ENCODE measurements at places on chromosomes 5 and 9.

- ATAC-seq: no peak
Measured at GRCh38 chr5:30502277-30502676, 691.2 kb upstream of the CDH6 start.

DNA sequence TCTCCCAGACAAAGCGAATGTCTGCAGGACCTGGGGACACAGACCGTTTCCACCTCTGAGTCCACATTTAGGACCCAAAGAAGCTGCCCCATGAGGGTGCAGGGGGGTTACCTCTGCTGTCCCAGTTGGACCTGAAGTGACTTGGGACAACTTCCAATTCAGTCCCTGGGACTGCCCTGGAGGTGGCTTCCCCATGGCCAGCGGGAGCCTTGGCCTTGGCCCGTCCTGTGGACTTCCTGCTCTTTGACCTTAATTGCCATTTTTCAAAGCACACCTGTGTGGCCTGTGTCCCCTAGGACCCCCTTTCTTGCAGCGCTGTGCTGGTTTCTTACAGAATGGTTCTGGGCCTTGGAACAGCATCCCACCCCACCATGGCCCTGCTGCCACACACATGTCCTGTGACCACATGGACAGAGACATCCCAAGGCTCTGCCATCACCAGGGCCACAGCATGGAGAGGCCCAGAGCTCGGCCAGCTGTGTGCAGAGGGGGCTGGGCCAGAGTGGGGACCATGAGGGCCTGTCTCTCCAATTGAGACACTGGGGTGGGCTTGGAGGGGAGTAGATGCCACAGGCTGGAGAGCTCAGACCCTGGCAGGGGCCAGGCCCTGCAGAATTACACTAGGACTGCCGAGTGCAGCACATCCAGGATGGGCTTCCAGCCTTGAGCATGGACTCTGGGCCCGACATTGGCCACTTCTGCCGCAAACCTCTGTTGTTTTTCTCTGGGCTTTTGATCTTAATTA, 45.8 kb downstream of the SECISBP2 start:
- ATAC-seq: no peak

GRCh38 chr9:87557996-87558395, 60.3 kb downstream of the DAPK1 start:
- ATAC-seq: no peak

- peak; percentile 10 for ATAC-seq
Measured at GRCh38 chr5:122844910-122845228, 544 bp upstream of the SNX24 start.

DNA sequence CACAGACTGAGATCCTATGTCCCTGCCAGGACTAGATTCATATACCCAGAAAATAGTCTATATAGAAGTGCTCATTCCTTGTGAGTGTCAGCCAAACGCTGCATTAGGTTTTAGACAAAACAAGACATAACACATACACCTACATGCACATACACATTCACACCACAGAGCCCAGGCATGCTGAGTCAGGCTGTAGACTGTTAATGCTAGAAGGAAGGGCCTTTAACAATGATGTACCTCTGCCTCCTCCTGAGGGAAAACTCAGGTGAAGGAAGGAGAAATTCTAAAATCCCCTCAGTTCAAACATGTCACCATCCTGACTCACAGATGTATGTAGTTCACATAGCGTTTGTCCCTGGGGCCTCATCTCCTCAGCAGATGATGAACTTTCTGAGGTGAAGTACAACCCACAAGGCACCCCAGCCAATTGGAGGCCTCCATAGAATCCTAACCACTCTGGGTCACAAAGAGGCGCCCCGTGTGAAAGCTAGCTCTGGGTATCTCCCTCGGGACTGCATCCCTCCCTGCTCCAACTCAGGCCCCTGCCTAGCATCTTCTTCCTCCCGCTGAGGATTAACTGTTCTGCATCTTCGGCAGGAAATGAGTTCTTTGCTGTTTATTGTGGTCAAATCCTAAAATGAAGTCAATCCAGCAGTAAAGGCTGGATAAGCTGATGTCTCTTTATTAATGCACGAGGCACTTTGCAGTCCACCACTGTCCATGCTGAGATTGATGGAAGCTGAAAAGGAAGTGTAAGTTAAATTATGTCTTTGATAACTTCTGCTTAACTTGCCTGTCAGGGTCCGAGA, 40.8 kb upstream of the FSTL4 start:
- no peak for ATAC-seq

GRCh38 chr9:93654351-93654961, 78.1 kb downstream of the PHF2 start:
- no peak for ATAC-seq

DNA sequence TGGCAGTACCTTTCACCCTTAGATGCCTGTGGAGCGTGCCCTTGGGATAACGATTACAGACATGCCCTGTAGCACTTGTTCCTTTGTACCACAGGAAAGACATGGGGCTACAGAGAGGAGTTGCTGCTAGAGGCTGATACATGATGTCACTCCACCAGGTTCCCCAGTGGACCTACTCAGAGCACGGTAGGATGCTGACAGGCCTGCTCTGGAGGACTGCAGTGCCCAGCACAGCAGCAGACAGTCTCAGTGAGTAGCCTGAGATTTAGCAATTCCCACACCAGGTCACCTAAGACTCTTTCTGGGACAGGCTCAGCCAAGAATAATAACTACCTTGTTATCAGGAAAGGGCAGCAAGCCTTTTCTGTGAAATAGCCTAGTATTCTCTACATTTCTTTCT, 28.8 kb downstream of the PDE4D start:
- no peak for ATAC-seq

GRCh38 chr9:3906437-3907213, 380.8 kb upstream of the RFX3 start:
- ATAC-seq: no peak

- no peak for ATAC-seq
Measured at GRCh38 chr5:178780581-178781498, 50.4 kb upstream of the ZNF354A start.

DNA sequence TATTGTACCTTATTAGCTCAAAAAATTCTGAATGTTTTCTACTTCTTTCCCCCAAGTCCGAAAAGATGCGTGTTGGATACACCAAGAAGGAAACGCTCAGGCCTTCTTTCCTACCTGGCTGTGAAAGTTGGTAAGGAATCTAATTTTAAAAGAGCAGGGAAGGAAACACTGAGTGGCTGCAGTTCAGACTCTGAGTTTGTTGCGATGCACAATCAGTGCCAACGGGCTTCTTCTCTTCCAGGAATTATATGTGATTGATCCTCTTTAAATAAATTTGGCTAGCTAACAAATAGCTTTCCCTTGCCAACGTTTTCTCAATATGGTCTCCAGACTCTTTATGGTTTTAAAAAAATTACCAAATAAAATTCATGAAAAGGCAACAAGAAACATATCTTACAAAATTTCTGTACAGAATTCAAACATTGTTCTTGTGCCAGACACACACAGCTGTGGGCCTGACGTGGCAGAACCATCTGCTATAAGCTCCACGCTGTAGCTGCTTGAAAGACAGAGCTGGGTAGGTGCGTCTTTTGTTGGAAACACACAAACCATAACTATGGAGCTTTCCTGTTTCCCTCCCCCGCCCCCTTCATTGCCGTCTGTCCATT, 493.1 kb downstream of the ZNF608 start:
- ATAC-seq: no peak

- ATAC-seq: no peak
Measured at GRCh38 chr5:1638658-1639400, 115.1 kb upstream of the LPCAT1 start.

DNA sequence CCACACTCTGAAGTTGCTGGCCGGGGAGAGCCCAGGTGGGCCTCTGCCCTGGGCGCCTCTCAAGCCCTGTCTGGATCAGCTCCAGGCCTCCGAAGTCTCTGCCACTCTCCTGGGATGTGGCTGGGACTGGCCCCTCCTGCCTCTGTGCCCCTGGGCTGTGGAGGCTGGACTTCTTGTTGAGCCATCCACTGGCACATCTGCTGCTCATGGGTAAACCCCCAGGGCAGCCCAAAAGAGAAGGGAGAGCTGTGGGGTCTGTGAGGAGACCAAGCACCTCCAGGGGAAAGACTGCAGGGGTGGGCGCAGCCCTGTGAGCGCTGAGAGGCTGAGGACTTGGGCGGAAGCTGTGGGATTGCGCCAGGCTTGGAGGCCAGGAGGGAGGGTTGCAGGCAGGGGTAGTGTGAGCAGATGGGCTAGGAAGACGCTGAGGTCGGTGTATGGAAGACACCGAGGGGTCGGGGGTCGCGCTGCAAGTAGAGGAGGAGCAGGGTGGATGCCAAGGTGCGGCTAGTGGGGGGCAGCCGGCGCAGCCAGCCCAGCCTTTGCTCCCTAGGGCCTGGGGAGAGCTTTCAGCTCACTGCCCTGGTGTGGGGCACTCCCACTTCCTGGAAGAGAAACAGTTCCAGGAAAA, 118.1 kb downstream of the WNK2 start:
- no peak for ATAC-seq

DNA sequence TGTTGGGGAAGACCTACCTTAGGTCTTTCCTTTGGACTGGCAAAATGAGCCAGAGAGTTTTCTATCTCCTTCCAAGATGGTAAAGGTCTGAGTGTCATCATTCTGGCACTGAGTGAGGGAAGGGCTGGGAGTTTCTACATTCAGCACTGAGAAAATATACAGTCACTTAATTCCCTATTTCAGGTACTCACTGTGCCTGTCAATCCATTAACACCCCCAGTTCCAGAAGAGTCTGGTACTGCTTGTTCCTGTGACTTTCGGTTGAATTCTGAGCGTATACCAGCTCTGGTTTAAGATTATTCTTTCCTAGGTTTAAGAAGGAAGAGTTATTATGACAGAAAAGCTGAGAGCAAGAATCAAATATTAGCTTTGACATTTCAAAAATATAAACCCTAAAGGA, 68.4 kb downstream of the MTX3 start:
- no peak for ATAC-seq
